GM03348 (cell line): ENCODE measurements at places on chromosomes 11 and 22.

DNA sequence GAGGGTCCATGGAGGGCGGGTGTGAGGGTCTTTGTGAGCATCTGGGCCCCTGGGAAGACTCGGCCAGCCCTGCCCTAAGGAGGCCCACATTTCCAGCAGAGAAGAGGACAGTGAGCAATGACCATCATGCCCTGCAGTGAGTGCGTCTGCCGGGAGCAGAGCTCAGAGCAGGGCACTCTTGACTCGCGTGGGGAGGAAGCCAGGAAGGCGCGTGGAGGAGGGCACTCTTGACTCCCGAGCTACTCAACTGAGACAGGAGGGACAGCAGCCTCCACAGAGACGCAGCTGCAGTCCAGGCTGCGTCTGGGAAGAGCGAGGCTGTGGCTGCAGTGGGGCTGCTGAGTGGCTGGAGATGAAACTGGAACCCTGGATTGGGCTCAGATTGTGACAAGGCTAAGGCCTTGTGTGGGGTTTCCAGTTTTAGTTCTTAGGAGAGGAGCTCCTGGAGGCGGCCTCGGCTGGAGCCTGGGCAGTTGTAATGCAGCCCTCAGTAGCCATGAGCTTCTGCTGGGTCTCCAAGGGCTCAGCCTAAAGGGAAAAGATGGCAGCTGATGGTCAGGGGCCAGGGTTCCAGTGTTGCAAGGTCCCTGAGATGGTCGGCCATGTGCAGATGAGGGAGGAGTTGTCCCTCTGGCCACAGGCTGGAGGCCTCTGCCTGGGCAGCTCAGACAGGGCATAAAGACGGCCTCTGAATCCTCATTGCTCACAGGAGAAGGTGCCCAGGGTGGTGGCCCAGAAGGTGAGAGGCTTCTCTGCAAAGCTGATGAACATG lies 264.7 kb upstream of the B3GAT1 start:
- no peak for DNase-seq

GRCh38 chr11:4607781-4608666 lies at the start of gene TRIM68:
TRIM68 (minus strand) TSS chr11:4608231; CDS start chr11:4605504, 2,727 bp downstream.
- DNase-seq = peak; percentile 100

GRCh38 chr11:75565221-75565814 lies 3.3 kb downstream of the SERPINH1 start:
- peak; percentile 84 for DNase-seq

DNA sequence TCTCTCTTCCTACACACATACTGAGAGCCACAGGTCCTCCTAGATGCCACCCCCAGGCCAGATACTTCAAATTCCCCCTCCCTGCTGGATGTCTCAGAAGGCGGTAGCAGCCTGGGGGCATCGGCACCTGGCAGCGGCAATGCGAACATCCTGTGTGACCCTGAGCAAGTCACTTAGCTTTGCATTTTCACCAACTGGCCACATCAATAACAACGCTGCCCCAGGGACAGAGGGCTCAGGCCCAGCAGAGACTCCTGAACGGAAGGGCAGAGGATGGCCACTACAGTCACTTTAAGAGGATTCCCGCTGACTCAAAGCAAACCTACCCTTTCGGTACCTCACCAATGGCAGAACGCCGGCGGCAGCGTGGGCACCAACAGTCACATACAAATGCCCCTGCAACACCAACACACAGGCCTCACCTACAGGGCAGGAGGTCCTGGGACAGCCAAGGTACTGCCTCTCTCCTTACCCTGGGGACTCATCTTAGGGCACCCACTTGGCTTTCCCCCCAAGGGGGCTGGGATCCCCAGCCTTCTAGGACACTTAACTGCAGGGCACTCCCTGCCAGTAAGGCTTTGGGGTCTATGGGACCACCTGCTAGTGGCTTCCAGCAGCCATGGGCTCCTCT lies 1.6 kb downstream of the LMO1 start:
- DNase-seq = no peak

GRCh38 chr22:47627556-47628253 lies 865.3 kb downstream of the TBC1D22A start:
- DNase-seq = no peak
